ENCODE measurements at places on chromosomes 2 and 18. TPM values are rescaled to one million over a fixed set of nuclear protein-coding genes. Genes with fewer than 3 reads are reported as not detected.

Gene MLPH
- polyA plus RNA-seq, result 52.0 TPM

Gene SCG2
- polyA plus RNA-seq, result 16.4 TPM

- no peak for DNase-seq
These were observed 107.2 kb upstream of the CDH2 start for GRCh38 chr18:28284132-28284531.

Gene ABCG8
- 35.6 TPM for polyA plus RNA-seq

Gene SLC8A1
- 5.6 TPM for polyA plus RNA-seq

Gene TMEFF2
- polyA plus RNA-seq, result 2.0 TPM

DNA sequence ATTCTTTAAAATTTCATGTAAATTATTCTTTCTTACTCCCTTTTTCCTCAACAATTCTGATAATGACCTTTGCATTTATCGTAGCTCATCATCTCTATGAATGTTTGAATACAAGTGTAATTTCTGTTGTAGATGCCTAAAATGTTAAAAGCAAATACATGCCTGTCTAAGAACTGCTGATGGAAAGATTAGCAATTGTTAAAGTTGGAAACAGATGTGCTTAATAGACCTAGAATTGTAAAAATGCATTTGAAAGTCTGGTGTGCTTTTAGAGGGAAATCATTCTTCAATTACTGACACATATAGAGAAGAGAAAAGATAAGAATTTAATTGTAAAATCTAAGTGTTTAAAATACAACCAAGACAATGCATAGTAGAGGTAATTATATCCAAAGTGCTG lies 50.4 kb downstream of the CCDC102B start:
- no peak for DNase-seq

- no peak for DNase-seq
These were observed 80.2 kb downstream of the TCF7L1 start for GRCh38 chr2:85213404-85213803.

Gene RNF144A
- polyA plus RNA-seq, result 1.6 TPM

- no peak for DNase-seq
These were observed 38.1 kb downstream of the NUP35 start for GRCh38 chr2:183162362-183162761.

GRCh38 chr2:30250421-30250820 lies 19.1 kb downstream of the LBH start:
- DNase-seq, result no peak
